ENCODE measurements at places on chromosomes 13 and 19.

DNA sequence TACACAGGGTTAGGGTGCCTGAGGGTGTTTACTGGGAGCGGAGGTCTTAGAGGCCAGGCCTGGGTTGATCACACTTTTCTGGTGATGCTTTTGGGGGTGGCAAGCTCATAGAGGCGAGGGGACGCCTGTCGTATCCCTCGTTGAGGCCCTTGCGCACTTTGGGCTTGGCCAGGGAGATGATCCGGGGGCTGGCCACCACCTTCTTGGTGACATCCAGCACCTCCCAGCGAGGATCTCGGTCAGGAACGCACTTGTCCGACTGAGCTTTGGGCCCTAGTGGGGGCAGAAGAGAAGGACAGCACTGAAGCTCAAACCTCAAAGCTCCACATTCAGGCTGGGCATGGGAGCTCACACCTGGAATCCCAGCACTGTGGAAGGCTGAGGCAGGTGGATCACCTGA is 17.6 kb upstream of the MIER2 start:
- DNase-seq = no peak
- H3K36me3 ChIP-seq = no peaks in the 10 kb centered on the region
- peaks cover 12% of the 10 kb centered on the region for H3K27me3 ChIP-seq
- no peaks in the 10 kb centered on the region for H3K4me1 ChIP-seq
- H3K27ac ChIP-seq = no peak overlapping the region

GRCh38 chr19:44032001-44032610 is 6.9 kb downstream of the ZNF222 start:
- H3K27ac ChIP-seq = no peak overlapping the region
- H3K36me3 ChIP-seq = peaks cover 80% of the 10 kb centered on the region
- peaks cover 5% of the 10 kb centered on the region for H3K27me3 ChIP-seq
- peaks cover 6% of the 10 kb centered on the region for H3K4me1 ChIP-seq

GRCh38 chr13:114067886-114068651 is 64.4 kb downstream of the RASA3 start:
- H3K4me1 ChIP-seq = peaks cover 76% of the 10 kb centered on the region
- peaks cover 4% of the 10 kb centered on the region for H3K27me3 ChIP-seq
- H3K36me3 ChIP-seq = peaks cover 7% of the 10 kb centered on the region
- H3K4me3 ChIP-seq = peak overlapping the region; percentile 34
- H3K27ac ChIP-seq = peak overlapping the region; percentile 95

DNA sequence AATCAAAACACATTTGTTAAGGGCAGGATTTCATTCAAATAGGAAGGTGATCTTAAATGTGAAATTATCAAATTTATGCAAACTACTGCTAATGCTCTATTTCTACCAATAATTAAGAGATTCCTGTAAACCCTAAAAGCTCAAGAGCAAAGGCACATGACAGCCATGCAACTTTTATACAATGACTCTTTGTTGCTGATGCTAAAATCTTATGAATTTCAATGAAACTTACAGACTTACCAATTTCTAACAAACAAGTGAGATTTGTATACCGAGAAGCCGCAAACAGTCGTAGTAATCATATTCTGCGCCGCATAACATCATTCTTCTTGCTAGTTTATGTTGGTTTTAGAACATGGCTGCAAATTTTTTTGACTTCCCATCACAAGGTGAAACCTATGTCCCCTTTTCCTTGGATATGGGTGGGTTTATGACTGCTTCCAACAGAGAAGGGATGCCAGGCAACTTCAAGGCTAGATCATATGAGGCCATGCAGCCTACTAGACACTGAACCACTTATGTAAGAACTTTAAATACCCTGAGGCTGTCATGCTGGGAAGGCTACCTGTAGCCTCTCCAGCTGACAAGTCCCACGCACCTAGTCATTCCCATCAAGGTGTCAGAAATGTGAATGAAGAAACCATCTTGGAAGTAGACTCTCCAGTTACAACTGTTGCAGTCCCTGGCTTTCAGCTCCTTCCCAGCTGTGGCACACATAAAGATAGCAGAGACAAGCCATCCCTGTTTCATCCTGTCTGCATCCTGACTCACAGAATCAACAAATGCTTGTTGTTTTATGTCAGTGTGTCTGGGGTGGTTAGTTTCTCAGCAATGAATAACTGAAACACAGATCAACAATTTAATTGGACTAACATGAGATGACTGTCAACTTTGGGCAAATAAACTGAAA is 42.0 kb downstream of the LNX2 start:
- H3K36me3 ChIP-seq = peaks cover 12% of the 10 kb centered on the region
- no peak overlapping the region for H3K4me3 ChIP-seq
- H3K27ac ChIP-seq = no peak overlapping the region
- DNase-seq = no peak

DNA sequence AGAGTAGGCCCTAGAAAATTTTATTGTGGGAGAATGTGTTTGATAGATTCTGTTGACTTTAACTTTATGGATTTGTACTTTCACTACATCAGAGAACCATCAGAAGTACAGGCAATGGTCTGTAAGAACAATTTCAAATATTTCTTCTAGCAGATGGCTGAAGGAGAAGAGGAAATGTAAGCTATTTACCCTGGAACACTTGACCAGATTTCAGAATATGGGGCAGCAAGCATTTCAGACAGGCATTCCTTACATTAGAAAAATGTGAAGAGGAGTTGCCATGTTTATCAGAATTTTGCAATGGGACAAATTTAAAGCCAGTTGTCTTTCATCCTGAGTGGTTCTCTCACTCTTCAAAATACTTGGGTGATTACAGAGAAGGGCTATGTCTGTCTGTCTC is 7.5 kb downstream of the FRY start:
- H3K4me3 ChIP-seq = no peak overlapping the region
- DNase-seq = no peak
- H3K36me3 ChIP-seq = no peaks in the 10 kb centered on the region
- no peak overlapping the region for H3K27ac ChIP-seq

DNA sequence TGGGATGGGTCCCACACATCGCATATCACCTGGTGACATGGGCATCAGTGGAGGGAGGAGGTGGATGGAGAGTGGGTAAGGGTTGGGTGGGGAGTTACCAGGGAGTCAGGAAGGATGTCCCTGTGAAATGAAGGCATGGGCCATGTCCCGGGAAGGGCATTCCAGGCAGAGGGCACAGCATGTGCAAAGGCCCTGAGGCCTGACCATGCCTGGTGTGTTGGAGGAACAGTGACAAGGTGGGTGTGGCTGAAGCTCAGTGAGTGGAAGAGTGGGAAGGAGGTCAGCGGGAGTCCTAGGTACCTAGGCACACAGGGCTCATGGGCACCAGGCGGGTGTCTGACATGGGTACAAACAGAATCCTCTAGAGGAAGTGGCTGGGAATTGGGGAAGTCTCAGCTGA is 11.0 kb upstream of the COLGALT1 start:
- no peak for DNase-seq
- H3K4me1 ChIP-seq = peaks cover 23% of the 10 kb centered on the region
- no peak overlapping the region for H3K4me3 ChIP-seq

DNA sequence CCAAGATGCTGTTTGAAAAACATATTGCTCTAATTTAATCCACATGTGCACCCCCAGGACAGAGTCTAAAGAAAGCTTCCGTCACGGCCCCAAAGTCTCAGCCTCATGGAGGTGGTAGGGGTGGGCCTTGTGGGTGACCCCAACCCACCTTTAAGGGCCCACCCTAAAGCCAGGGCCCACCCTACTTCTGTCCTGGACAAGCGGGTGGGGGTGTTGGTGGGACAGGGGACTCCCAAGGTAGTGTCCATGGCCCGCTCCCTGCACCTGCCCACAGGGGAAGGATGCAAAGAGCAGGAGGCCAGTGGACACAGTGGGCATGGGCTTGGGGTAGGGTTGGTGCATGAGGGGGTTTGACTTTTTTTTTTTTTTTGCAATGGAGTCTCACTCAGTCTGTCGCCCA is 66.8 kb downstream of the KCTD15 start:
- no peaks in the 10 kb centered on the region for H3K36me3 ChIP-seq
- DNase-seq = no peak
- H3K27me3 ChIP-seq = peaks cover 1% of the 10 kb centered on the region

GRCh38 chr19:7211191-7211951 is 82.8 kb downstream of the INSR start:
- H3K27me3 ChIP-seq = peaks cover 15% of the 10 kb centered on the region
- no peaks in the 10 kb centered on the region for H3K36me3 ChIP-seq
- H3K27ac ChIP-seq = no peak overlapping the region

DNA sequence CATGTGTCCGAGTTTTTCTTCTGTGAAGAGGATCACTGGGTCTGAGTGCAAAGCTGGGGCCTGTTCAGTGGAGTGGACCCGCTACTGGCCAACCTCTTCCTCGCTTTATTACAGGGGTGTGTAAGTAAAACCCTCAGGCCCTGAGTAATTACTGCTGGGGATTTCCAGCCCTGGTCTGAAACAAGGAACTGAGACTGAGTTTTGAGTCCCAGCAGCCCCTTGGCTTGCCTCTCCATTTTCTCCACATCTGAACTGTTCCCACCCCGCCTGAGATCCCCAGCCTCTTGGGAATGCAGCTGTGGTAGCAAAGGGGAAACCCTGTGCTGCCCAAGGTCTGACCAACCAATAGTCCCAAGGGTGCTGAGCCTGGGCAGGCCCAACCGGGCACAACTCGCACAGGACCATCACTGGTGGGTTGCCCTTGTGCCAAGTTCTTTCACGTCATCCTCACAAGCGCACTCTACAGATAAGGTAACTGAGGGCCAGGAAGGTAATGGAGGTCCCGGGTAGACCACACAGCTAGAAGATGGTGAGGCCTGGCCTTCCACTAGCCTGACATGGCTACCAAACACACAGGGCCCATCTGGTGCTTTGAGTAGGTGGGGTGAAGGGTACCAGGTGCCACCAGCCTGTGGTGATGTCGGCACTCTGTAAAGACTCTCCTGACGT is 13.7 kb upstream of the SLC35E1 start:
- H3K4me1 ChIP-seq = peaks cover 50% of the 10 kb centered on the region
- peak overlapping the region; percentile 75 for H3K27ac ChIP-seq
- H3K36me3 ChIP-seq = no peaks in the 10 kb centered on the region
- DNase-seq = no peak
- no peaks in the 10 kb centered on the region for H3K27me3 ChIP-seq
- H3K4me3 ChIP-seq = no peak overlapping the region

GRCh38 chr13:99310382-99311031 is 3.3 kb upstream of the GPR183 start:
- H3K4me1 ChIP-seq = peaks cover 49% of the 10 kb centered on the region
- no peak overlapping the region for H3K27ac ChIP-seq
- no peak overlapping the region for H3K4me3 ChIP-seq
- no peaks in the 10 kb centered on the region for H3K27me3 ChIP-seq
- DNase-seq = no peak
- H3K36me3 ChIP-seq = peaks cover 19% of the 10 kb centered on the region

DNA sequence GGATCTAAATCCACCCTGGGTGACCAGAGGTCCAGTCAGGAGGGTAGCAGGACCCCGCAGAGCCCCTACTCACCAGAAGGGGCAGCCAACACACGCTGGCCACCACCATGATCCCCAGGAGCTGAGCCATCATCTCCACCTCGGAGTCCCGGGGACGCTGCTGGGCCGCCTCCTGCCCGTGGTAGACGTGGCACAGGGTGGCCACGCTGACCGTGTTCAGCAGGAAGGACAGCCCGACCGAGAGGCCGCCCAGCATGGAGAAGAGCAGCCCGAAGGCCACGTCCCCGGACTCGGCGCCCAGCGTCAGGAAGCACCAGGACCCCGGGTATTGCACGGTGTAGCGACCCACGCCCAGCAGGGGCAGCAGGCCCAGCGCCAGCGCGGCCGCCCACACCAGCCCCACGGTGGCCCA is 6.9 kb downstream of the TBXA2R start:
- no peaks in the 10 kb centered on the region for H3K36me3 ChIP-seq
- H3K4me1 ChIP-seq = no peaks in the 10 kb centered on the region
- H3K27me3 ChIP-seq = peaks cover under 1% of the 10 kb centered on the region
- DNase-seq = no peak
- H3K27ac ChIP-seq = no peak overlapping the region
- no peak overlapping the region for H3K4me3 ChIP-seq

- no peak overlapping the region for H3K4me3 ChIP-seq
- H3K36me3 ChIP-seq = no peaks in the 10 kb centered on the region
- H3K4me1 ChIP-seq = peaks cover 12% of the 10 kb centered on the region
- peak; percentile 74 for DNase-seq
Observed at GRCh38 chr19:42440357-42441048, 2.2 kb downstream of the CXCL17 start.

DNA sequence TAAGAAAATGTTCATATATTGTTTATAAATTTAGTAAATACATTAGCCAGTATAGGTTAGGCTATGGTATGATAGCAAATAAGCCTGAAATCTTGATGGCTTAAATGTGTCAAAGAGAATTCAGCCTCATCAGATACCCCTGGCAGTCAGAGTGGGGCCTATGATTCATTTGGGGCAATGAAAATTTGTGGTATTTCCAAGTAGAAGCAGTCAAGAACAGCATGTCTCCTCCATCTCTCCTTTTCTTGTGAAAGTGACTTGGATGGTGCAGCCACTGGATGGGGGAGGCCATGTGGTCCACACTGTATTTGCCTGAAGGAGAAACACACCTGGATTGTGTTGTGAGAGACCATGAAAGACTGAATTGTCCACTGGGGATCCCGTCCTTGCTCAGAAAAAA is 82.7 kb downstream of the DLEU7 start:
- H3K4me1 ChIP-seq = peaks cover 56% of the 10 kb centered on the region
- no peak for DNase-seq
- H3K36me3 ChIP-seq = peaks cover 14% of the 10 kb centered on the region
- no peak overlapping the region for H3K27ac ChIP-seq
- no peak overlapping the region for H3K4me3 ChIP-seq

- peak overlapping the region; percentile 87 for H3K4me3 ChIP-seq
- H3K36me3 ChIP-seq = no peaks in the 10 kb centered on the region
- H3K27me3 ChIP-seq = no peaks in the 10 kb centered on the region
Observed at GRCh38 chr19:2167896-2168618, 4.3 kb downstream of the DOT1L start.

- peaks cover 12% of the 10 kb centered on the region for H3K36me3 ChIP-seq
- H3K27me3 ChIP-seq = no peaks in the 10 kb centered on the region
- DNase-seq = no peak
- no peak overlapping the region for H3K4me3 ChIP-seq
Observed at GRCh38 chr13:113220141-113220598, 10.8 kb downstream of the CUL4A start.

GRCh38 chr19:45135176-45135885 is 25.5 kb downstream of the NKPD1 start:
- no peaks in the 10 kb centered on the region for H3K27me3 ChIP-seq
- peaks cover 28% of the 10 kb centered on the region for H3K4me1 ChIP-seq
- no peak overlapping the region for H3K4me3 ChIP-seq
- no peak overlapping the region for H3K27ac ChIP-seq
- H3K36me3 ChIP-seq = peaks cover 2% of the 10 kb centered on the region
- no peak for DNase-seq

DNA sequence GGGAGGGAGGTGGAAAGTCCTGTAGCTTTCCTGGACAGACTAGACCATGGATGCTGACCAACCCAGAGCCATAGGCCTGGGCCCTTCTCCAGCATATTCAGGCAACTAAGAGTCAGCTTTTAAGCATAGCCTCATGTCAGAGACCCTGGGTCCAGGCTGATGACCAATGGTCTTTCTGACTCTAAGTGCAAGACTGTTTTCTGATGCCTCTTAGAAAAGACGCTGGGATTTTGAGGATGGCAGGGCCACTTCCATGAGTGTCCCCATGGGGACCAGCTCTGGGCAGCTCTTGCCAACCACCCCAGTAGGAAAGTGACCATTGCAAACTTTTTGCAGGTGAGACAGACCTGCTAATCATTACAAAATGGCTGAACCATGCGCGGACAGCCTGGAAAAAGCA is 135.6 kb upstream of the KL start:
- H3K36me3 ChIP-seq = no peaks in the 10 kb centered on the region
- H3K27me3 ChIP-seq = no peaks in the 10 kb centered on the region
- DNase-seq = no peak

GRCh38 chr19:35090506-35091214 is 25.0 kb upstream of the FXYD3 start:
- H3K4me3 ChIP-seq = no peak overlapping the region
- H3K27ac ChIP-seq = no peak overlapping the region
- no peaks in the 10 kb centered on the region for H3K27me3 ChIP-seq
- no peaks in the 10 kb centered on the region for H3K36me3 ChIP-seq
- H3K4me1 ChIP-seq = peaks cover 13% of the 10 kb centered on the region

Measured in neural crest cell (in vitro differentiated cells).